HCT116 (cell line): ENCODE measurements at places on chromosomes 3 and 15. TPM values are rescaled to one million over a fixed set of nuclear protein-coding genes. Genes with fewer than 3 reads are reported as not detected.

Gene SUSD5
- not detected for total RNA-seq

Gene NANOGP8
- total RNA-seq: not detected

Gene CELSR3
- 7.8 TPM for total RNA-seq

GRCh38 chr15:71337197-71337845 is 222.1 kb downstream of the THSD4 start:
- DNase-seq: peak; percentile 28

Gene HIGD2B
- 0.27 TPM for total RNA-seq

- DNase-seq: no peak
These were observed 216.3 kb downstream of the IGSF11 start for GRCh38 chr3:118818386-118818785.

Gene FAM81A
- 6.6 TPM for total RNA-seq

DNA sequence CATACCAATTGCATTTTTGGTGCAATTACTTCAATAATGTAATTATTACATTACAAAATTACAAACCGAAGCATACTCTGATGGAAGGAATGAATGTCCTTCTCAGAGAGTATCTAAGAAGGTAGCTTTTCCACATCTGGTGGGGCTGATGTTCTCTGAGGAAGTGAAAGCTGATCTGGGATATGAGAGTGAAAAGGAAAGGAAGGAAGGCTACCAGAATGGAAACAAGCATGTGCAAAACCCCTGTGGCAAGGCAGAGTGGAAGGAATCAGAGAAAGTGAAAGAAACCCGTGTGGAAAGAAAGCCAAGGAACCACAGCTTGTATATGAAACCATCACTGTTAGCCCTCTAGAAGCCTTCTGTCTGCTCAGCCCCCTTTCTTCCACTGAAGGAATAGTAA is 35.3 kb upstream of the GOLGA8A start:
- DNase-seq: no peak

DNA sequence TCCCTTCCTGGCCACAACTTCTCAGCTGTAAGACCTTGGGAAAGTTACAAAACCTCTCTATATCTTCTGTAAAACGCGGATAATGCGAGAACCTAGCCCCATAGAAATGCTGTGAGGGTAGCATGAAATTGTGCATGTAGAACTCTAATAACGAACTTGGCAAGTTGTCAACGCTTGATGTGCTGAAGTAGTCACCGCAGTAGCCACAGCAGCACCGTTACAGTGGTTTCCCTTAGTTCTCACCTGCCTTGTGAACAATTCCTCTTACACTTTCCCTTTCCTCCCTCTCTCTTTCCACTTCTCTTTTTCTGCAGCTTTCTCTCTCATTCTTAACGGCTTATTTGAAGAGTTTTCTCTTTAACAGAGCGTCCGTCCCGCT is 447 bp upstream of the SHQ1 start:
- no peak for DNase-seq

GRCh38 chr3:149145356-149145755 is 15.9 kb downstream of the HPS3 start:
- no peak for DNase-seq

DNA sequence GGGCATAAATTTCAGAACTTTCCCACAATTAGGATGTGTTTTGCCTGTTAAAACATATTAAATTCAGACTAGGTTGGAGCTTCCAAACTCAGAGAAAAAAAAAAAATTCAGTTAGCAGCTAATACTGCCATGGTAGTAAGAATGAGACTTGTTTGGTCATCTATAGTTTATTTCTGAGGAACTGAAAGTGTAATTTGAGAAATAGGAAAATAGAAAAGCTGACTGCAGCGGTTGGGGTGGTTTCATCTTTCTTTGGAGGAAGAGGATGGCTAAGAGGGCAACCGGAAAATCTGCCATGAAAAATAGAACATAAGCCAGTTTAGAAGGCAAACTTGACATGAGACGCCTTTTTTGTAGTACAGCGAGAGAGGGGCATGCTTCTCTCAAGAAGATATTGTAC is 371.2 kb upstream of the ROBO2 start:
- no peak for DNase-seq

Gene EPHB3
- 6.5 TPM for total RNA-seq

DNA sequence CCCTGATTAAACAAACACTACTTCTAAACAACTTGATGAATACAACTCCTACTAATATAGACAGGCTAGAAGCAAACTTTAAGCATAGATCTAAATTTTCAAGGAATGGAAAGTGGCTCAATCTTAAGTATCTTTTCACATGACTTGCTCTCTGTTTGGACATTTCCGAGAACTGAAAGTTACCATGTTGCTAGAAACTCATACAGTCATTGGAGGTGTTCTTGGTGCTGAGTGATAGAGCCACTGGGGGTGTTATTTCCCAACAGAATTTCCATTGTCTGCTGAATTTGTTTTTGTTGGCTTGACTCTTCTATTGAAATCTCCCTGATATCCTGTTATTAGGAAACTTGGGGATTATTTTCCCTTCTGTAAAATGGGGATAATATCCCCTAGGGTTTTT is 264.5 kb upstream of the RASGRP1 start:
- DNase-seq: no peak

DNA sequence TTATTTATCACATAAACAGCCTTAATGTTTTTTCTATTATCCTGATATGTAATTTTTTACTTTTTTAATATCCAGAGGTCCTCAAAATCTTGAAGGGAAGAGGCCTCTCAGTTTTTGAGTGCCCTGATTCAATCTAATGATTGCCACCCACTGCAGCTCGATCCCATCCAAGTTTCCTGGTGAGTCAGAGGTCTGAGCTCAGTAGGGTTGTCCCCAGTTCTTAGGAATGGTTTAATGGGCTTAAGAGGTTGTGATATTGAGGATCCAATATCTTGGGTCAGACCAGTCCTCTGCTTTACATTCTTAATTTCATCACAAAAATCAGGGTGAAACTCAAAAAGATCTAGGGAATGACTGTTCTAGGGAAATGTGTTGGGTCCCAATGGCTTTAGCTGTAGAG is 238.5 kb downstream of the NSUN3 start:
- DNase-seq: no peak

GRCh38 chr3:38169027-38169317 is 3.6 kb downstream of the OXSR1 start:
- no peak for DNase-seq

DNA sequence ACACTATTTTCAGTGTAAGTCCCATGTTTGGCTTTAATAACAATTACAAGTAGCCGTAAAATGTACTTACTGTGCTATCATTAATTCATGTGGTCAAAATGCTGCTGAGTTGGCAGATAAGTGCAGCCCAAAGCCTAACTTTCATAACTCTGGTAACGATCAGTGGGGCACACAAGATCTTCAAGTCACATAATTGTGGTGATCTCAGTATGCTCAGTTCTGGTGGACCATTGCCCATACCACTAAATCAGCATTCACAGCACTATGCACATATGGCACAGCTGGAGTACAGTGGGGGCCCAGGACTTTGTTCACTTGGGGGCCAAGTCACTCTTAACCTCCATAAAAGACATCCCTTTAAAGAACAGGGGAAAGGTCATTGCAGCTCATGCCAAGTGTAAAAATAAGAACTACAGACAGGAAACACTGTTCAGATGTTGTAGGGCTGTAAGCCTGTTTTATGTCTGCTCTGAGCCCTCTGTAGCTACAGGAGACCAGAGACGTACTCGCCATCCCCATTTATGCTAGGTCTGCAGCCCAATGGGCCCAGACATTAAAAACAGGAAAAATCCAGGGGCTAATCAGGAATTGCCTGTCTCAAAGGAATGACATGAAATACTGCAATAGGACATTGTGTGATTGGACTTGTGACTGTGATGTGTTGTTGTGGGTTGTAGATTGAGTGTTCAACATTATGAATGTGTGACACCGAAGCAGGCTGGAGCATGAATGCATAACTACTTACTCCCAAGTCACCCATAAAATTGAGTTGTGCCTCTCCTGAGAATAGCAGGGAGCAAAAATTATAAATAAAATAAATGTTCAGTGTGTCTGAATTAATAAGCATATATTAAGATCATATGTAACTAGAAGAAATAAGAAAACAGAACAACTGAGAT is 282.5 kb upstream of the EPHA3 start:
- DNase-seq: no peak

Gene ILDR1
- 2.9 TPM for total RNA-seq

- DNase-seq: no peak
These were observed 5.6 kb downstream of the ZBTB38 start for GRCh38 chr3:141373768-141374526.

GRCh38 chr3:31936420-31937060 is 44.5 kb downstream of the OSBPL10 start:
- DNase-seq: no peak

- no peak for DNase-seq
These were observed 87.0 kb downstream of the FOXB1 start for GRCh38 chr15:60091157-60091556.

GRCh38 chr3:175238801-175239200 is 379.7 kb downstream of the NAALADL2 start:
- no peak for DNase-seq

DNA sequence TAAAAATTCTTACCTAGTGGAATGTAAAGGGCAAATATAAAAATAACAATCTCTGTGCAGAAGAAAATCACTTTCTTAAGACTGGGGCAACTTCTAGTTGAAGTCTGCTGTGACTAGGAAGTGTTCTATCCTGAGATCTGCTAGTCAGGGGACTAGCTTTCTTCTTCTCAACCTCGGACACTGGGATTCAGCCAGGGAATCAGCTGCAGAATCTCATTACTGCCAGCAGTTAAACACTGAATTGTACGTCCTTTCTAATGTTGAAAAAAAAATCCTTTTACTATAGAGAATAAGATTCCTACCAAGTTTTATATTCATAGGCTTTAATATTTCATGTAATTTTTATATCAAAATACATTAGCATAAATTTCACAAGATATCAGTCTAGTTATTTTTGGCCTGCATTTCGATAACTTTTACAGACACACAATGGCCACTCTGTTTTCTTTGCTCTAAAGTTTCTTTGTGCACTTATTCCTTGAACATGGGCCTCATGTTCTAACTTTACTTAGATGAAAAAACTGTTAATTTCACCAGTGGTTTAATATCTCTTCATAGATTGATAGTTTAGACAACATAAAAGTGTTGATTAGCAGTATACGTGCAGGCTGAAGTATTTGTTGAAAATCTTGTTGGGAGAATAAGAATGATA is 2.6 kb upstream of the NEO1 start:
- no peak for DNase-seq

GRCh38 chr3:174620138-174620537 is 239.0 kb upstream of the NAALADL2 start:
- DNase-seq: peak; percentile 15

Gene TGM5
- not detected for total RNA-seq

- DNase-seq: peak; percentile 37
These were observed 107.6 kb downstream of the PEX5L start for GRCh38 chr3:179929091-179929529.

Gene FBXW12
- total RNA-seq: not detected

Gene GPR27
- total RNA-seq: not detected

Gene PRR20G
- 0.30 TPM for total RNA-seq

Gene FBN1
- 1.7 TPM for total RNA-seq

GRCh38 chr15:27165590-27165989 is 194.6 kb downstream of the GABRG3 start:
- no peak for DNase-seq

GRCh38 chr3:120059081-120059864 is 35.0 kb downstream of the GSK3B start:
- no peak for DNase-seq

GRCh38 chr3:147428326-147428725 is 19.2 kb downstream of the ZIC1 start:
- DNase-seq: no peak

Gene TMC3
- not detected for total RNA-seq

GRCh38 chr3:16848007-16848406 is 36.7 kb upstream of the PLCL2 start:
- DNase-seq: no peak

Gene XIRP1
- total RNA-seq: not detected
